ENCODE measurements at places on chromosomes 11 and 22. TPM values are rescaled to one million over a fixed set of nuclear protein-coding genes. Genes with fewer than 3 reads are reported as not detected.

SCGB2A2 gene
- not detected for total RNA-seq

ISX gene
- 3.0 TPM for total RNA-seq

- H3K4me1 ChIP-seq = no peaks in the 10 kb centered on the region
- H3K27me3 ChIP-seq = no peaks in the 10 kb centered on the region
- DNase-seq = no peak
- H3K36me3 ChIP-seq = no peaks in the 10 kb centered on the region
These were observed 3.8 kb upstream of the FDX1 start for GRCh38 chr11:110425751-110426545.

DNA sequence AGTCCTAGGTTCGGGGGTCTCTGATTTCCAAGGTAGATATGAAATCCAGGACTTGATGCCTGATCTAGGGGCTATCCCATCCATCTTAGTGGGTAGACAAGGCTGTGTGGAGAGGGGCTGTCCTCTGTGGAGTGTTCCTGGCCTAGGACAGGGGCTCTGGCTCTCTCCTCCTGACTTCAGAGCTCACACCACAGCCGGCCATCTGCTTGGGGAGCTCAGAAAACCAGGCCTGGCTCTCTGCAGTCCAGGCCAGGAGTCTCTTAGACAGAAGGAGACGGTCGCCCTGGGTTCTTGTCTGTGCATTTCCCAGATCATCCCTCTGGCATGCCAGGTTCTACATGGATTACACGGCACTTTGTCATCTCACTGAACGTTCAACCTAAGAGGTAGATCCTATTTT, 17.9 kb downstream of the TUB start:
- DNase-seq = no peak
- no peak overlapping the region for H3K27ac ChIP-seq
- H3K4me3 ChIP-seq = no peak overlapping the region
- no peaks in the 10 kb centered on the region for H3K27me3 ChIP-seq

- no peak overlapping the region for H3K4me3 ChIP-seq
- no peak for DNase-seq
- no peaks in the 10 kb centered on the region for H3K4me1 ChIP-seq
- H3K27ac ChIP-seq = no peak overlapping the region
- no peaks in the 10 kb centered on the region for H3K36me3 ChIP-seq
These were observed 1091.9 kb upstream of the RAG2 start for GRCh38 chr11:37689951-37690350.

All from HepG2 (cell line).